Activated CD8-positive, alpha-beta memory T cell treated with anti-CD3 and anti-CD28 coated beads, Interleukin-2, amount 10 ng/mL, durations not matched to agents 7 days and 5 days (primary cell): ENCODE measurements at places on chromosomes 12 and 14. TPM values are rescaled to one million over a fixed set of nuclear protein-coding genes. Genes with fewer than 3 reads are reported as not detected.

DNA sequence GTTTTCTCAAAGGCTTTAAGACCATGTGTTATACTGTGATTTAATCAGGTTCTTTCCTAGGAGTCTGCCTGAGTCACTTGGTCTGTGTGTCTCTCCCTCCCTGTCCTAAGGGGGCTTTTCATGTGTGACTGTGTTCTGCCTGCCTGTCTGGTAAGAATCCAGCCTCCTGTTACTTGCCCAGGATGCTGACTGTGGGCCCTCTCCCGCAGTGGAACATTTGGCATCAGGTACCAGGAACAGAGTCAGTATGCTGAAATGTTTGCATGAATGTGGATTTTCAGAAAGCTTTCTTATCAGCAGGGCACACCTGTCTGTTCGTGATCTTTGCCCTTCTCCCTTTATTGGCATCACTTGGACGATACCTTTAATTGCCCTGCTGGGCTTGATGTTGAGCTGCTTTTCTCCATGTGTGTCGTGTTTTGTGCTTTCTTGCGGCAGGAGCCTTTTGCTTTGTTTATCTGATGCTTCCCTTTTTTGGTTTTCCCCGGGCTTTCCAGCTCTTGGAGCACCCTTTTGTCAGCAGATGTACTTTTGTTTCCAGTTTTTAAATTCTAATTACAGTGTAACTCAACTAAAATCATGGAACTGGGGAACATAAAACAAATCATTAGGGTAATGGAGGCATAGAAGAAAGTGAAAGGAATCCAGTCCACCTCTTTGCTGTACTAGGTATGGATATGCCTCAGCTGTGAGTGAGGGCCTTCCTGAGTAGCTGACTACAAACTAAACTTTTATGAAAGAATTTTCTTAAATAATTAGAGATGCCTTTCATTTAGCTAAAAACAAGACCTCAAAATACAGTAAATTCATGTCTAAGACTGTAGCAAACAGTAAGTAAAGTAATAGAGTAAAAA is 72.5 kb downstream of the TRAF3 start:
- no peaks in the 10 kb centered on the region for H3K27me3 ChIP-seq
- H3K27ac ChIP-seq = peak overlapping the region; percentile 47
- DNase-seq = no peak

RITA1 gene
- total RNA-seq = 23.1 TPM

DNA sequence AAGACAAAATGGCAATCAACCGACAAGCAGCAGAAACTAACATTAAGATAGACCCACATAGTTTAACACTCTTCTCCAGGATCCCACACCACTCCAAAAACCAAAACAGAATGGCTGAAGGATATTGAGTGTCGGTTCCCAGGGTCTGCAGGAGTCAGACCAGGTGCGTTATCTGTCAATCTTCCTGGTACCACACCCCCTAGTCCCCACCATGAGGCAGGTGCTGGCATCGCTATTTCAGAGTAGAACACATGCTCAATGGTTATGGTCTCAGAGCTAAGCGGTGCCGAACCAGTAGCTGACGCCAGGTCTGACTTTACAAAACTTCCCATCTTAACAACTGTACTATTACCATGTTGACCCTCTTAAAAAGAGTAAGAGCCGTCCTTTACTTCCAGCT is 10.2 kb downstream of the STX2 start:
- peaks cover 15% of the 10 kb centered on the region for H3K4me1 ChIP-seq
- peak; percentile 19 for DNase-seq
- no peaks in the 10 kb centered on the region for H3K27me3 ChIP-seq
- no peak overlapping the region for H3K27ac ChIP-seq
- H3K36me3 ChIP-seq = peaks cover 2% of the 10 kb centered on the region

- H3K4me1 ChIP-seq = peaks cover 22% of the 10 kb centered on the region
- no peak for DNase-seq
- peak overlapping the region; percentile 56 for H3K27ac ChIP-seq
- no peak overlapping the region for H3K4me3 ChIP-seq
Measured at GRCh38 chr12:3988519-3989217, 115.5 kb upstream of the PARP11 start.

SPX gene
- total RNA-seq = 0.40 TPM

- peaks cover 53% of the 10 kb centered on the region for H3K36me3 ChIP-seq
- DNase-seq = no peak
- no peak overlapping the region for H3K27ac ChIP-seq
- no peaks in the 10 kb centered on the region for H3K27me3 ChIP-seq
Measured at GRCh38 chr12:47237751-47238211, 158.0 kb upstream of the AMIGO2 start.

DNA sequence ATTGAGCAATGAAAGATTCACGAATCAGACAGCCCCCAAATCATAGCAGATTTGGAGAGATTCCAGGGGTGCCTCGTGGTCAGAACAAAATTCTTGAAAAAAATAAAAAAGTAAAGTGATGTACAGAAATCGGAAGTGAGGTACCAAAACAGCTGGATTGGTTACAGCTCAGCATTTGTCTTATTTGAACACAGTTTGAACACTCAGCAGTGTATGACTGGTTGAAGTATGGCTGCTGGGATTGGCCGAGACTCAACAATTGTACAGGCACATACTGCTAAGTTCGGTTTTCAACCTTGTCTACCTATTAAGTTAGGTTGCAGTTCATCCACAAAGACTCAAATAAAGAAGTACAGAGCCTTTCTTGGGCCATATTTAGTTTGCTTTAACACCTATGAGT is 865.4 kb upstream of the TMEM132C start:
- no peak overlapping the region for H3K27ac ChIP-seq
- H3K27me3 ChIP-seq = peaks cover 2% of the 10 kb centered on the region
- DNase-seq = no peak
- no peaks in the 10 kb centered on the region for H3K36me3 ChIP-seq
- H3K4me3 ChIP-seq = no peak overlapping the region

KRT83 gene
- total RNA-seq = not detected

DNA sequence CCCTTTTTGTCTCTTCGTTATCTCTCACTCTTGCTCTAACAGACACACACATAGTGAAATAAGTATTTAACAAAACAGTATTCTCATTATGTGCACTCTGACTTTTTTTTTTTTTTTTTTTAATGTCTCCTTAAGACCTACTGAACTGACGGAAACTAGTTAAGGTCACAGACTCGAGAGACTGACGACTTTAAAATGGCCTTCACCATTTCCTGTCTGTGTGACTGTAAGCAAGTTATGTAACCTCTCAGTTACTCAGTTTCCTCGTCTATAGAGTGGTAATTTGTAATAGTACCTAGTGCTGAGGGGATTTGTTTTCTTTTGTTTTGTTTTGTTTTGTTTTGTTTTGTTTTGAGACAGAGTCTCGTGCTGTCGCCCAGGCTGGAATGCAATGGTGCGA is 284.8 kb downstream of the FBXL14 start:
- no peaks in the 10 kb centered on the region for H3K4me1 ChIP-seq
- DNase-seq = no peak
- no peak overlapping the region for H3K4me3 ChIP-seq
- peaks cover 1% of the 10 kb centered on the region for H3K36me3 ChIP-seq

DNA sequence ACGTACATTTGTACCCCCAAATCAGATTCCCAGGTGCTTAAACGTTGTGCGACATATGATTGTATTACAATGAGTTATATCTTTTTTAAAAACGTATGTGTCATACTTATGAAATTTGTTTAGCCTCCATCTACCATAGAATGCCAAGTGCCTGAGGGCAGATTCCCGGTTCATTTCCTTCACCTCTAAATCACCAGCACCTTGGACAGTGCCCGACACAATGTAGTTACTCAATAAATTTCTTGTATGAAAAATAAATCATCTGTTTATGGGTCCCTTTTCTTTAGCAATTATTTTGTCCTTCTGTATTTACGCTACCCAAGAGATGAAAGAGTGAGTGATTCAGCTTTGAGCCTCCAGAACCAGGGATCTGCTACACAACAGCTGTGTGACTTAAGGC is 157.4 kb downstream of the TBX5 start:
- no peaks in the 10 kb centered on the region for H3K36me3 ChIP-seq
- no peaks in the 10 kb centered on the region for H3K27me3 ChIP-seq
- H3K4me1 ChIP-seq = no peaks in the 10 kb centered on the region

- no peaks in the 10 kb centered on the region for H3K36me3 ChIP-seq
- no peaks in the 10 kb centered on the region for H3K27me3 ChIP-seq
- no peaks in the 10 kb centered on the region for H3K4me1 ChIP-seq
Measured at GRCh38 chr12:96456265-96456974, 33.0 kb upstream of the CFAP54 start.

DNA sequence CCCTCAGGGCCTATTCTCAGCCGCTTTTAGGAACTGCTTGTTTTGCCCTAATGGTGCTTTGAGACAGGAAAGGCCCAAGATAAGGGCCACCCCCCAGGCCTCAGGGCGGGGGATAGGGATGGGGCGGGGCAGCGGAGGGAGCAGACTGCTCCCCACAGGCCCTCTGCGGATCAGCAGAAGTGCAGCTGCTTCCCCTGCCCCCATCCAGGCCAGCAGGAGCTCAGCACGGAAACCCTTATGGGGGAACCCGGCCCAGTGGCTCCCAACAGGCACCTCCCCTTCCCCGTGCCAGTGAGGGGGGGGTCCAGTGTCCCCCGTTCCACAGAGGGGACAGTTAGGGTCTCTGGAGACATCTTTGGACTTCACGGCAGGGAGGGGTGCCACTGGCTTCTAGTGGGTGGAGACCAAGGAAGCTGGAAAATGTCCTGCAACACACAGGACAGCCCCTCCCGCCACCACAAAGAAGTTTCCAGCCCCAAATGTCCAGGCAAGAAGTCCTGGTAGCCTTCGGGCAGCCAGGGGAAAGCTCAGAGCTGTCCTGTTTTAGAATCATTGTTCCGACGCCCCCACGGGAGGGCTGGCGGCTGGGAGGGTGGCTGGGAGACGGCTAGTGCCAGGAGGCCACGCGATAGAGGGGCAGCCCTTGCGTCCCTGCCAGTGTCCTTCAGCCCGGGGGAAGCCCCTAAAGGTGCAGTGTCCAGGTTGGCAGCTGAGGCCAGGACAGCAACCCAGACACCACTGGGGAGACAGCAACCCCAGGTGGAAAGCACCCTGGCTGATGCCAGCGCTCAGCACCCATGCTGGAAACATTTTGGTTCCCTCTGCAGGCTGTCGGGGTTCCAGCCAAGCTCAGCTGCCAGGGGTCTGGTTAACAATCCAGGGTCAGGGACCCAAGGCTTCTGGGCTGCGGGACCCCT is 10.4 kb upstream of the GPR132 start:
- H3K4me3 ChIP-seq = no peak overlapping the region
- peak; percentile 75 for DNase-seq
- H3K36me3 ChIP-seq = no peaks in the 10 kb centered on the region
